ENCODE measurements at places on chromosomes 1 and 21.

- DNase-seq: no peak
These were observed 73.2 kb downstream of the ADGRL2 start for GRCh38 chr1:81873946-81874345.

GRCh38 chr21:41071258-41072171 lies 96.4 kb upstream of the BACE2 start:
- DNase-seq: no peak

- no peak for DNase-seq
These were observed 197.1 kb upstream of the PBX1 start for GRCh38 chr1:164361927-164362326.

- no peak for DNase-seq
These were observed 105.5 kb downstream of the ZC3H11B start for GRCh38 chr1:219507437-219507836.

DNA sequence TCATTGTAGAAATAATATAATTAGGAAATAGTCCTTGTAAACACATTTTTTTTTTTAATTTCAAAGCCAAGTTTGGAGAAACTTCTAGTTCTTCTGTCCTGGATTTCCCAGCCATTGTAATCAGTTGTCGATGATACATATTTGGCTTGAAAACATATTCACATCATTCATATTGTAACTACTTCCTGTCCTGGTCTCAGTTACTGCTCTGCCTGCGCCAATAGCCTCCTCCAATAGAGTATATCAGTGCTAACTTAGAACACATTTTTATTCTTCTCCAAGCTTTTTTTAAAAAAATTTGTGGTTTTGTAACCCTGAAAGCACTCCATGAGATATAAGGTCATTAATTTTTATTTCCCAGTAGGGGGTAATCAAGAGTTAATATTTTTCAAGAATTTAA lies 46.1 kb upstream of the FMO2 start:
- DNase-seq: no peak

GRCh38 chr21:14499316-14499715 lies 46.8 kb downstream of the SAMSN1 start:
- DNase-seq: no peak

GRCh38 chr1:74732960-74733603 lies at the start of the genes CRYZ and TYW3:
Gene CRYZ (minus strand): TSS chr1:74733050. CDS start chr1:74724821, 8,229 bp downstream.
Gene TYW3 (plus strand): TSS chr1:74733152. CDS start chr1:74733245, 93 bp downstream.
- DNase-seq: peak; percentile 82

DNA sequence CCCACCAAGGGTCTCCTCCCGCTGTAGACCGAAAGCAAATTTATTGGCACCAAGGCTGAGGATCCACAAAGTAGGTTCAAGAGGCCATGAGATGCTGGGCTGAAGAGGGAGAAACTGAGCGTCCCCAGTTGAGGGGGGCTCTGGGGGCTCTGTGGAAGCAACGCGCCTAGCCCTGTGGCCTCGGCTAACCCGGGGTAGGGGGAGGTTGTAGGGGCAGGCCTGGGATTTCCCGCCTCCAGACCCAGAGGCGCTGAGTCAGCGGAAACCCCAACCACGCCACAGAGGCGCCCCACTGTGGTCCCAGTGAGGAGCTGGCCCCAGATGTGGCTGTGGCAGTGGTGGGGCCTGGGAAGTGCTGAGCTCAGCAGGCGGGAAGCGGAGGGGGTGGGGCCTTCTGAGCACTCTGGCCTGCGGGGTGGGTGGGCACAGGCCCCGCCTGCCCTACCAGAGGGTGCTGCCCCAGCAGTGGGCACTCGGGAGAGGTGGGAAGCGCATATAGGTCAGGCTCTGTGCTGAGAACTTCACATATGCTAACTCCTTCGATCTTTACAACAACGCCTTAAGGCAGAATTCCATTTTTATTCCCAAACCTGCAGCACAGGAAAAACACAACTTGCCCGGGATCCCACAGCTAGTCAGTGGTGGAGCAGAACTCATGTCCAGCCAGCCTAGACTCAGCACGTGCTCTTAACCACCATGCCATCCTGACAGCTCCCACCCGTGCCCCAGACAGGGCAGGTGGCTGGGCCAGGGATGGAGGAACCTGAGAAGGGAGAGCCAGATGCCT lies 1.5 kb upstream of the COL16A1 start:
- DNase-seq: no peak

GRCh38 chr1:162873671-162874666 lies 13.0 kb upstream of the CCDC190 start:
- no peak for DNase-seq

GRCh38 chr1:200253774-200254495 lies 155.9 kb downstream of the ZNF281 start:
- no peak for DNase-seq

- peak; percentile 29 for DNase-seq
These were observed 64.0 kb downstream of the ITPKB start for GRCh38 chr1:226674892-226675714.

- DNase-seq: no peak
These were observed 272.1 kb upstream of the C1orf87 start for GRCh38 chr1:60345621-60346020.

Measured in NCI-H1436 (cell line).